ENCODE measurements at places on chromosomes 13 and 19.

- DNase-seq, result peak; percentile 96
These were observed 133.2 kb downstream of the FRY start for GRCh38 chr13:32164622-32165268.

DNA sequence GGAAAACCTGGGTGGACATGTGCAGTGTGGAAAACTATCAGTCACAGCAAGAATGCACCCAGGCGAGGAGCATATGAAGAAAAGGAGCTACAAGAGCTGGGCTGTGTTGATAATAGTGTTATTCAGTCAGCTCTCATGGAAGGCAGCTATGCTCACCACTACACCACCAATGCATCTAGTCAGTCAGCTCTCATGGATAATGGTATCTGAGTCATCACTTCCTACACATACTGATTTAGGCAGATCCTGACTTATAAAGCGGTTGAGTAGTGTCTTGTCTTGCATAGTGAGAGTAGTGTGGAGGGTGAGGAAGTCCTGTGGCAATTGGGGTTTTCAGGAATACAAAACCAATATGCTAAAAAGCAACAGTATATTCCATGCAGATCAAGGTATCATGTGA, 9.1 kb upstream of the ZNF160 start:
- no peak for DNase-seq

DNA sequence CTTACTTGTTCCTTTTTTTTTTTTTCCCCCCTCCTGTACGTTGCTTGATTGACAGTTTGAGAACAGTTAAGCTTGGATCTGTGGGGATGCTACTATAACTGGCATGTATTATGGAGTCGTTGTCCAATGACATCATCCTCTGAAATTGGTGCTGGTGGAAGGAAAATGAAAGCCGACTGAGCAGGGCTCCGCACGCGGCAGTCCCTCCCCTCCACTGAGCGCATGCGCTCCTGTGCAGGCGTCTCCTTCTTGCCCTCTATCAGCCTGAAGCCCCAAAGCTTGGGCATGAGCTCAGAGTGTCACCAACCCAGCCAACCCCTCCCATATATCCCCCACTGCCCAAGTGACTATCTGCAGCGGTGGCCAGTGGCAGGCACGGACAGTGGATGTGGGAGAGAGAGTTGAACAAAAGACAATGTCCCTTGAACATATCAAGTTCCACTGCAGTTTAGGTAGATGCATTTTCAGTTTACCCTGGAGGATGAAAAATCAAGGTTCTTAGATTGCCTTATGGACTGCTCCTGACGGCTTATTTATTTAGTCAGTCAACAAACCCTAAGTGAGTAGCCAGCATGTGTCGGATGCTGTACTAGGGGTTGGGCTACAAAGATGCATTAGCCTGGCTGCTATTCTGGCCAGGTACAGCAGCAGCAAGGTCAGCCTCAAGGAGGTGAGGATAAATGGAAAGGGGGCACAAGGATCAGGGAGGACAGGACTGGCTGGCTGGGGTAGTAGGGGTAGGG, 20.8 kb downstream of the MBNL2 start:
- no peak for DNase-seq

DNA sequence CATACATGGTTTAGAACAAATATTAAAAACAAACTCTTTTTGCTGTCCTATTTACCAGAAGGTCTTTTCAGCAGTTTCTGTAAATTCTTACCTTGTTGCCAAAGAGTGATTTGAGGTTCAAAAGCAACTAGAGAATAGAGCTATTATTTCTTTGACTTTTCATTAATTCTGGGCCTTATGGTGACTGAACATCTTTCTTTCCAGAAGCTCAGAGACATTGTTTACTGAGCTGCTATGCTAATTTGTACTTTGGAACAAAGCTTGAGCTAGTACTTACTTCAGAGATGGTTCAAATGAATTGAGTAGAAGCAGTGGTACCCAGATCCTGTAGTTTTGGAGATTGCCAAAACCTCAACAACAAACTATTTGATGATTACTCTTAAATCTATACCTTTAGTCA, 331.2 kb downstream of the SPRY2 start:
- no peak for DNase-seq

DNA sequence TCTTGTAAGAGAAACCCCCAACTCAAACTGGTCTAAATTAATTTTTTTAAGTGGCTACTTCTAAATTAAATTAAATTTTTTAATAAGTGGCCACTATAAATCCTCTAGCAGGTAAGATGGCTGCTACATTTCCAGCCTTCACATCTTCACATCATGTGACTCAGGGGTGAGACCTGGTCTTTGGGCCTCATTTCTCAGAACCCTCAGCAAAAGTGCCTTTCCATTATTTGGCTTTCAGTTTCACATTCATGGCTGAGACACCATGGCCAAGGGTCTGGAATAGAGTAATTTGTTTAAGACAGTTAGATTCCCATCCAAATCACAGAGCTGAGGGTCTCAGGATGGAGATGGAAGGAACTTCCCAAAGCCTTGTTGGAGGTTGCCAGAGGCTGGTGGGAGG, 47.5 kb downstream of the DCT start:
- DNase-seq, result no peak

GRCh38 chr13:37686501-37686900, 87.9 kb upstream of the POSTN start:
- no peak for DNase-seq

GRCh38 chr19:10550336-10550735, 6.6 kb downstream of the ATG4D start:
- DNase-seq, result no peak

DNA sequence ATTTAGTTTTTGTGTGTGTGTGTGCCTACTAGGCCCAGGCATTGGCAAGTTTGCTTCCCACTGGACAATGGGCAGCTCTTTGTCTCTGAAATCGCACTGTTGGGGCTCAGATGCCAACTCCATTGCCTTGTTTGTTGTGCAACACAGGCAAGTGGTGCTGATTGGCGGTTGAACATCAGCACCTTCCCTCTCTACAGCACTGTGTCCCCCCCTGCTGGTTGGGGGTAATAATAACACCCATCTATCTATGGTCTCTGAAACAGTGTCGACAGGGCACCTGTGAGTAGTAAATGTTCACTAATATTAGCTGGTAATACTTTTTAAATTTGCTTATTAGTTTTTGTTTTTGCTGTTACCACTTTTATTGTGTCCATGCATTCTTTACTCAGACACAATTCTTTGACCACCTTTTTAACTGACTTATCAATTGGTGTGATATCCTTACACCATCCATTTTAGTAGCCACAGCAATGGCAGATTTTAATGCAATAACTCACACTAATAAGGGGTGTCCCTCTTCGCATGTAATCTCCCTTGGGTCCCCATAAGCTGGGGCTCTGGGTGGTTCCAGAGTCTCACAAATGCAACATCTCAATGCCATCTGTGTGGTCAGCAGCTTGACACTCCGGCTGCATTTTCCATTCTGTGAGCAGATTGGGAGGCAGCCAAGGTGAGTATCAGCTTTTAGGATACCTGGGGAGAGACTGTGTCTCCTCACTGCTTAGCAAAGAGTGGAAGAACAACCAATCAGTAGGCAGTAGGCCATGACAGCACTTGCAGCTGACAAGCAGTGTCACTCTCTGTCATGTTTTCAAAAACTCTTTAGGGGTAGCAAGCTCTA, 47.7 kb upstream of the UQCRFS1 start:
- DNase-seq, result peak; percentile 61

DNA sequence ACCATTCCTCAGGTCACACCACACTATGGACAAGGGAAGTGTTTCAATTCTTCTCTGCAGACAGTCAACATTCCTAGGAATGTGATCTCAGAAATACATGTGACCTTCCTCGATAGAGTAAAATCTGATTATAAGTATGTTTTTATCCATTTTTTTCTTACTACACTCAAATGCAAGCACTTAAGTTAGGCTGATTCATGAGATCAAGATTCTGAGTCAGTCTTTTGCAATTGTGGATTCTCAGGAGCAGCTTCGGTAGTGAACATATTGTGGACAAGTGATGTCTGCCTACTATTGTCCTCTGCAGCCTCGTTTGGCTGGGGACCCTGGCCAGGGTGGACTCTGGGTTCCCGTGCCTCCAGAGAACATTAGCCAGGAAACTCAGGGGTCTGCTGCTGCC, 3.2 kb downstream of the SERPINE3 start:
- DNase-seq, result no peak

DNA sequence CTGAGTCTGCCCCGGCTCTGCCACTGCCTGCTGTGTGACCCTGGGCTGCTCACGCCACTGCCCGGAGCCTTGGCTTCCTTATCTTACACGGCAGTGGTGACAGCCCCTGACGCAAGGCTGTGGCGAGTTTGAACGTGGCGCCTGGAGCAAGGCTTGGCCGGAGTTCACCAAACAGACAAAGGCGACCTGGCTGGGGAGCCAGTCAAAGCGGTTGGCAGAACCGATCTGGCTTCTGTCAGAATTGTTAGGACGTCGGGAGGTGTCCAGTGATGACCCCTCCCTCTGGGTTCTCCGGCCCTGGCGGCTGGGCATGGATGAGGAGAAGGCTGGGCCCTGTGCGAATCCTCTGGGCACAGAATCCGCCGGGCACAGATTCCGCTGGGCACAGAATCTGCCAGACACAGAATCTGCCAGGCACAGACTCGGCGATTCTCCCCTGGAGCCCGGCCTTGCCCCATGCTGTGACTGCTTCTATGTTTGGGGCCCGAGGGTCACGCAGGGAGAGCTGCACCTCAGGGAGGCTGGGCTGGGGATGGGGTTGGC, 11.7 kb upstream of the TMEM255B start:
- no peak for DNase-seq

DNA sequence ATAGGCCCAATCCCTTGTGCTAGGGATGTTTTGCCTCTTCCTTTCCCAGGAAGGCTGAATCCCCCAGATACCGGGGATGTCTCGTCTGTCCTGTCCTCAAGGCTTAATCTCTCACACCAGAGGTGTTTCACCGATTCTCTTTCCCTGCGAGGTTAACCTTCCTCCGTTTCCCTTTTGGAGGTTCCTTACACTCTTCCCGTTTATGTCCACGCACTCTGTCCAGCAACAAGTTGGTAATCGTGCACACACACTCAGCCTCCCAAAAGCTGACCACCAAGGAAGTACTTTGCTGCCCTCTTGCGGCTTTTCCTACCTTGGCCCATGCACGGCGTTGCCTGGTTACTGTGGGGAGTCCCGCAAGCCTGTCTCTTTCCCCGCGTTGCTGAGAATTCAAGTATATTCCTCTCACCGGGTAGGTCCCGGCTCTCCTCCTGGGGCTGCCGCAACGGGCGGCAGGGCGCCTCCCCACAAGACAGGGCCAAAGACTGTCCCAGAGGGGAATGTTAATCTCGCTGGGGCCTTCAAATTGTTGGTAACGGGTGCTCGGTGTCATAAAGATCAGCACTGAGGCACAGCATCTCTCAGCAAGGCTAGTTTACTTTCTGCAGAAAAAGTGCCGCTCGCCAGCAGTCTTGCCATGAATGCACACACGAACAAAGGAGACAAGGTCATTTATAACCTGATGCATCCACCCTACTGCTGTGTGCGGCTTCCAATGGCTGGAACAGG, 36.7 kb upstream of the CD177 start:
- peak; percentile 88 for DNase-seq

- DNase-seq, result no peak
These were observed 3.1 kb downstream of the ZIC2 start for GRCh38 chr13:99984461-99985240.
